ENCODE measurements at places on chromosomes 7 and 10.

DNA sequence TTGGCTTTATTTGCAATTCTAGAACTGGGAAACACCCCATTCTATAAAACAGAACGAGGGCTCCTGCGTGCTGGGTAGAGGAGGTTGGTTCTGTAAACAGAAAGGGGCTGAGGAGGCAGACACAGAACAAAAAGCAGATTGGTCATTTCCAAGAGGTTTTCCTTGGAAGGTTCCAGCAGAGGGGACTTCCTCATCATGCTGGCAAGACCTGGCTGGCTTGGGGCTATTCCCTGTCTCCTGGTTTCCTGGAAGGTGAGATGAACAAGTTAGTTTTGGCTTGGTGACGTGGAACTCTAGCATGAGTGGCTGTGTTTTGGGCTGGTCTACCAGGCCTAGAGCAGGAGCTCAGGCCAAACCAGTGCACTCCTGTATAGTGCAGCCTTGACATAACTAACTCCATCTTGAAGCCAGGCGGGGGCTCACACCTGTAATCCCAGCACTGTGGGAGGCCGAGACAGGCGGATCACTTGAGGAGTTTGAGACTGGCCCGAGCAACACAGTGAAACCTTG is 26.1 kb upstream of the DNAJB6 start:
- DNase-seq = no peak

- no peak for DNase-seq
Observed at GRCh38 chr10:77267703-77268675, 369.6 kb downstream of the KCNMA1 start.

DNA sequence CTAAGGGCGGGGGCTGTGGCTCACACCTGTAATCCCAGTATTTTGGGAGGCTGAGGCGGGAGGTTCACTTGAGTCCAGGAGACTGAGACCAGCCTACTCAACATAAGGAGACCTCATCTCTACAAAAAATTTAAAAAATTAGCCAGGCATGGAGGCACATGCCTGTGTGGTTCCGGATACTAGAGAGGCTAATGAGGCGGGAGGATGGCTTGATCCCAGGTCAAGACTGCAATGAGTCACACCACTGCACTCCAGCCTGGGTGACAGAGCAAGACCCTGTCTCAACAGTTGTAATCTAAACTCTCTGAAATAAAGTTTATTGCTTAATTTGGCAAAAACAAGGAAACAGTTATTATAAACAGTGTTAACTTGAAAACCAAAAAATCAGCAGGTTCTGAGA is 123.3 kb downstream of the USP6NL start:
- DNase-seq = no peak

DNA sequence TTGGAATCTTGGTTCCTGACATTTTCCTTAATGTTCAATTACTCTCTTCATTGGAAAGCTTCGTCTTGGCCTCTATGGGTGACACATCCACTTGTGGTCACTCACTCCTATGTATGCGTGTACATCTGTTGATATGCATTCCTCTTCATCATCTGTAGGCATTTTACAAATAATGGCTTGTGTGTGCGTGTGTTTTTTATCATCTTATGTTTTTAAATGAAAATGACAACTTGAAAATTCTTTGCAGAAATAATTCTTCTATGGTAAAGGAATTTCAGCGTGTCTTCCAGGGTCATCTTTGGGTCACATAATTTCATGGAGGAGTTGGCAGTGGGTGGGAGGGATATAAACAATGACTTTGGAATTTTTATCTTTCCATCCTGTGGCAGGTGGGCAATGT is 925.1 kb downstream of the LRMDA start:
- DNase-seq = no peak

DNA sequence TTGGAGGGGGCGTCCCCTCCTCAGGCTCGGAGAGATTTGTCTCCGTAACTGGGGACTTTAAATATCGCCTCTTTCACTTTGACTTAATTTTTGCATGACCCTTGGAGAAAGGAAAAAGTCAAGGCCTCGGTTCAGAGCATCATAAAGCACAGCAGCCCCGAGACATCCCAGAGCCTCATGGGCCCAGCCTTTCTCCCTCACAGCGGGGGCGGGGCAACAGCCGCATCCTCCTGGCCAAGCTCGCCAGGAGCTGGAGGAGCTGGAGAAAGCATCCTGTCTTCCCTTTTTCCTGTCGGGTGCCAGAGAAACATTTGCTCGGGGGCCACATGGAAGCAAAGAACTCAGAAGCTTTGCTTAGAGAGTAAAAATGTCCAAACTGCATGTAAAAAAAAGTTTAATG is 43.6 kb upstream of the DPYSL4 start:
- peak; percentile 78 for DNase-seq
